HFF-Myc (cell line): ENCODE measurements at places on chromosomes 2 and 18.

- DNase-seq = no peak
Measured at GRCh38 chr2:85761512-85761944, 7.7 kb downstream of the ATOH8 start.

DNA sequence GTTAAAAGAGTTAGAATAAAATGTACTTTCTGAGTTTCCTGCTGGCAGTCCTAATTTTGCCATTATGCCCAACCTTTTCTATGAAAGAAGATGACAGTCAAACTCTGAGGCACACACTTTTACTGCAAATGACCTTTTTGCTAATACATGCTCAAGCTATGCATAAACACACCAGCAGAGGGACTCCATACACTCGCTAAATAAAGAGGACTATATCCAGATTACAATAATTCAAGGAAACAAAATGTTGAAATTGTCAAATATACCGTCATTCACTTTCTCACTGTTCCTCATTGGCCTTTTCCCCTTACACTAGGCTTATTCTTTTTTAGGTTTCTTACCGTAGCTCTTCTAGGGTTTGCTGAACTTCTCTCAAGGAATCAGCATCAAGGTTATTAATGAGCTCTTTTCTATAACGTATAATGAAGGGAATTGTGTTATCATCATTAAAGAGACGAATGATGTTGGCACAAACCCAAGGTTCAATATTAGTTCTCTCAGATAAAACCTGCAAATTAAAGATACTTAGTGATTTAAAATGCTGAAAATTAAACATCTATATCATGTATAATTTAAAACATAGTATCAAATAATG, 25.7 kb downstream of the SRBD1 start:
- DNase-seq = peak; percentile 10

DNA sequence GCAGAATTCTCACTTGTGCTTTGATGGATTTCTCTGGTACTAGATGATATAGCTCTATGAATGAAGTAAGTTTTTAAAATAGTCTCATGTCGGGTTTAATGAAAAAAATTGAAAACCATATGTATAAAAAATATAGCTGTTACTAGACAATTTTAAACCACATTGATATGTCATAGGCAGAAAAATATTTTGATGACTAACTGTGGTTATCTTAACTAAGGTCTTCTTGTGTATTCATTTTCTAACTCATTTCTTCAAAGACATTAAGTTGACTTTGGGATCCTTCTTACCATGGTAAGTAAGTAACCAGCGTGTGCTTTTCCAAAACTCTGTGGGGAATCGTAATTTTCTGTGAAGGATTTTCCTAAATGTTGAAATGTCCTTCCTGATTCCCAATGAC, 160.9 kb upstream of the COL3A1 start:
- DNase-seq = no peak

DNA sequence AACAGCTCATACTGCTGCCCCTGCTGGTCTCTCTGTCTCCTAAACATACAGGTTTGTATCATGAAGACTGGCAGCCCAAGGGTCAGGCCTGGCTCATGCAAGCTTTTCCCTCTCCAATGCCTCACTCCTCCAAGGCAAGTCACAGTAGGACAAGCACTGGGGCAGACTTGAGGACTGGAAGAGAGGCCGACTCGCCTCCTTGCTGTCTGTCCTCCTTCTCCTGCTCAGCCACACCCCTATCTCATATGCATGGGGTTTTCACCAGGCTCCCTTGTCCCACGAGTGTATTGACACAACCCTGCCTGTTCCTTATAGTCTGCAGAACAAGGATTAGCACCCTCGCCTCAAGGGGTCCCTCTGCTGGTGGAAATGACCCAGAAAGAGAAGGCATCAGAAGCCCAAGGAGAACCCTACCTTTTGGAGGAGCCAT, 223.7 kb downstream of the SOX11 start:
- DNase-seq = no peak

DNA sequence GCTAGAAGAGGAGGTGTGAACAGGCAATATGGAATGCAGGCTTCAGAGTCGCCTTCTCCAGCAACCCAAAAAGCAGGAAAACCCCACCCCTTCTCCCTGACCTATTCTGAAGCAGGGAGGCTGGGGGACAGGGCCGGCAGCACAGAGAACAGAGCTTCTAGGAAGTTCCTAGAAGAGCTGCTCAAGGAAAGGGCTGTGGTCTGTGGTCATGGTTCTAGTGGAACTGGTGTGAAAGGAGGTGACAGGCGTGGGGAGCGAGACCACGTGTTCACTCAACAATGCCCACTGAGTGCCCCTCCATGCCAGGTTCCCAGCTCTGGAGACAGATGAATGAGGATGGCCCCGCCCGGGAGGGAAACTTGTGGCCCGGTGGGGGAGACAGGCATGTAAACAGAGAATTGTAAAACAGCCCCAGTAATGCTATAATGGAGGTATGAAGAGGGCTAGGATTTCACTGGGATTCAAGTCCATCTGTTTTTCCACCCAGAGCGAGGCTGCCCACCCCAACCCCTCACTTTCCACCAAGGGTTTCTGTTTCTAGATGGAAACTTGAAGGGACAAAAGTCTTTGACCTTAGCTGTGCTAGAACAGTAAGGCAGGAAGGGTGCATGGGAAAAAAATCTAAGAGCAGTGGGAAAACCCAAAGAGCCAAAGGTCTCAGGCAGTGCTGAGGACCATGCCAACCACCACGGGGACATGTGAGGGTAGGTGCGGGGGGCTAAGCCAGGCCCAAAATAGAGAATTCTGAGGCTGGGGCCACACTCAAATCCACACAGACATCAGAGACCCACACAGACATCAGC, 71.8 kb downstream of the TNS1 start:
- no peak for DNase-seq

DNA sequence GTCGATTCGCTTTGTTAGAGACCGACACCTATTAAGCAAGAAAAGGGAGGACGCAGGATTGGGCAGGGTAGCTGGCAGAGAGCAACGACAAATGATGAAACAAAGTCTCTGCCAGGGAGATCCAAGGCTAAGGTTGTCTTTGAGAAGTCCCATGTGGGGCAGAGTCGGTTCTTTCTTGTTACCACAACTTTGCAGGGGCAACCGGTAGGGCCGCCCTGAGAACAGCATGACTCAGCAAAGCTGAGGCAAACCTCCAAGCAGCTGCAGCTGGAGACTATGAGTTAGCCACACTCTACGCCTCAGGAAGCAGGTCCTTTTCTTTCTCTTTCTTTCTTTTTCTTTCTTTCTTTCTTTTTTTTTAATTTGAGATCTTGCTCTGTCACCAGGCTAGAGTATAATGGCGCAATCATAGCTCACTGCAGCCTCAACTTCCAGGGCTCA, 452.3 kb upstream of the ID2 start:
- DNase-seq = peak; percentile 17
